ENCODE measurements at places on chromosomes 5 and 9.
A peak's percentile ranks its signal among the peaks of the same experiment; 100 is the strongest.

DNA sequence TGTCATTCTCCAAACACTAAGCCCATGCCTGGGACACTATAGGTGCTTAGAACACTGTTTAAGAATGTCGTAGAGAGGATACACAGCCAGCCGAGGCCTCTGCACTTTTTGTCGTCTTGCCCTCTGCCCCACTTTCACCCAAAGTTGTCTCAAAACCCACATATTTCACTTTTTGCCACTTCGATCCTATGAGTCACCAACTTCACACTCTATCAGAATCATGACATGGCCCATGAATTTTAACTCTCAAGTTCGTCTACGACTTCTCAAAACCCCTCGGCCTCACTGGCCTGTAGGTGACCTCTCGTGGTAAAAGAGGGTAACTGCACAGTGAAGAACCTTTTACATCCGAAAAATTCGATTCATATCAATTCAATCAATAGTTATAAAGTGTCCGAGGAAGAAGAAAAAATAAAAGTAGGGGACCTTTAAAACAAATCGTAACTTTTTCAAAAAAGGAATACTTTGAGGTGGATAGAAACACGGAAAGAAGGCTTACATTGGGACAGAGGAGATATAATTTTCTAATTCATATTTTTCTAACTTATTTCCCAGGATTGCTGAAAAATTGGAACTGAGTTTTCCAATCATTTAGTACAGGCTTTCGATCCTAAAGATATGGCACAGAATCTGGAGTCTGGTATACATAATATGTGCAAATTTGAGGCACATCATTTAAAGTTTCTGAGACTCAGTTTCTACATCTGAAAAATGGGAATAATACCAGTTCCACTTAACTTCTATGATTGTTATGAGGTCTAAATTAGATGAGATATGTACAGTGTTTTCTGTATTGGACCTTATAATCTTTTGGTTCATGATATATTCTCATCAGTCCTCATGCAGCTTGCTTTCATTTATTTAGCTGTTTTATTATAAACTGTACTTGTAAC lies 122.6 kb downstream of the APBA1 start:
- peak; percentile 61 for DNase-seq

- DNase-seq = no peak
Observed at GRCh38 chr5:20224966-20225365, 237.0 kb upstream of the CDH18 start.

DNA sequence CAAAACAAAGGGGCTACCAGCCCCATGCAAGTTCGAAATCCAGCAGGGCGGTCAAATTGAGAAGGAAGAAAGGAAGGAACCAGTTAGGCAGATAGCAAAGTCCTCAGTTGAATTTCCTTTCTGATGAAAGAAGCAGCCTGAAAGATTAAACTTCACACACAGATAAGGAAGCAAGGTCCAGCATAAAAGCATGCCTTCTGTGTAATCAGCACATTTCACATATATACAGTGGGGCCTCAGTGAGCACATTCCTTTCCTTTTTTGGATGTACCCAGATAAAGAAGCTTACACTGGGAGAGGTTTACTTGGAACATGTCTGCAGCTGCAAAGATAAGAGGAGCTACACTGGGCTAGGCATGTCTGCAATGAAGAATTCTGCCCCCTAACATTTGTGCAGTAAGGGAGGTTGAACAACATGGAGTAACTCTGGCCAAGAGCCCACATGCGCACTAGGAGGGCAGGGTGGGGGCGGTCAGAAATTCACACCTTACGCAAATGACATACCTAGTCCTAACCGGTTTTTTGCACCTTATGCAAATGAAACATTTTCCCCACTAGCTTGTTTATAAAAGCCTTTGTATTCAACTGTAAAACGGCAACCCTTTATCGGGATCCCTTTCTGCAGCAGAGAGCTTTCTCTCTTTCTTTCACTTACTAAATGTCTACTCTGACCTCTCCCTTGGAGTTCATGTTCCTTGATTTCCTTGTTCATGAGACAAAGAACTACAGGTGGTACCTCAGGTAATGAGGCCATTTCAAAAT lies 149.7 kb upstream of the FBXL17 start:
- DNase-seq = no peak

DNA sequence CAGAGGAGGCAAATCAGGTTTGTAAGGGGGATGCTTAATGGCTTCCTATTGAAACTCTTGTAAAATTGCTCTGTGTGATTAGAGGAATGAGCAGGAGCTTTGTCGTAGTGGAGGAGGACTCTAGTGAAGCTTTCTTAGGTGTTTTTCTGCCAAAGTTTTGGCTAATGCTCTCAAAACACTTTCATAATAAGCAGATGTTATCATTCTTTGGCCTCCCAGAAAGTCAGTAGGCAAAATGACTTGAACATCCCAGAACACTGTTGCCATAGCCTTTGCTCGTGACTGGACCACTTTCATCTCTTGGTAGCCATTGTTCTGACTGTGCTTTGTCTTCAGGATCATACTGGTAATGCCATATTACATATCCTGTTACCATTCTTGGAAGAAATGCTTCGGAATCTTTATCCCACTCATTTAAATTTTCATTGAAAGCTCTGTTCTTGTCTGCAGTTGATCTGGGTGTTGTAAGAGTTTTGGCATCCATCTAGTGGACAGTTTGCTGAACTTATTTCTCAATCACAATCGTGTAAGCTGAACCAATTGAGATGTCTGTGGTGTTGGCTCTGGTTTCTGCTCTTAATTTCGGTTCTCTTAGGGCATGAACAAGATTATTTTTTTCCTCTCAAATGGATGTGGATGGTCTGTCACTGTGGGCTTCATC lies 187.6 kb downstream of the COMMD10 start:
- peak; percentile 8 for DNase-seq

GRCh38 chr9:114897196-114897595 lies 33.2 kb downstream of the TNFSF8 start:
- DNase-seq = no peak

DNA sequence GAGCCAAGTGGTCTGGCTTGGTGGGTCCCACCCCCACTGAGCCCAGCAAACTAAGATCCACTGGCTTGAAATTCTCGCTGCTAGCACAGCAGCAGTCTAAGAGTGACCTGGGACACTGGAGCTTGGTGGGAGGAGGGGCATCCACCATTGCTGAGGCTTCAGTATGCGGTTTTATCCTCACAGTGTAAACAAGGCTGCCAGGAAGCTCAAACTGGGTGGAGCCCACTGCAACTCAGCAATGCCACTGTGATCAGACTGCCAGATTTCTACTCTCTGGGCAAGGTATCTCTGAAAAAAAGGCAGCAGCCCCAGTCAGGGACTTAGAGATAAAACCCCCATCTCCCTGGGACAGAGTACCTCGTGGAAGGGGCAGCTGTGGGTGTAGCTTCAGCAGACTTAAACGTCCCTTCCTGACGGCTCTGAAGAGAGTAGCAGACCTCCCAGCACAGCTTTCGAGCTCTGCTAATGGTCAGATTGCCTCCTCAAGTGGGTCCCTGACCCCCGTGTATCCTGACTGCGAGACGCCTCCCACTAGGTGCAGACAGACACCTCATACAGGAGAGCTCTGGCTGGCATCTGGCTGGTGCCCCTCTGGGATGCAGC lies 18.2 kb upstream of the STK32A start:
- DNase-seq = no peak

DNA sequence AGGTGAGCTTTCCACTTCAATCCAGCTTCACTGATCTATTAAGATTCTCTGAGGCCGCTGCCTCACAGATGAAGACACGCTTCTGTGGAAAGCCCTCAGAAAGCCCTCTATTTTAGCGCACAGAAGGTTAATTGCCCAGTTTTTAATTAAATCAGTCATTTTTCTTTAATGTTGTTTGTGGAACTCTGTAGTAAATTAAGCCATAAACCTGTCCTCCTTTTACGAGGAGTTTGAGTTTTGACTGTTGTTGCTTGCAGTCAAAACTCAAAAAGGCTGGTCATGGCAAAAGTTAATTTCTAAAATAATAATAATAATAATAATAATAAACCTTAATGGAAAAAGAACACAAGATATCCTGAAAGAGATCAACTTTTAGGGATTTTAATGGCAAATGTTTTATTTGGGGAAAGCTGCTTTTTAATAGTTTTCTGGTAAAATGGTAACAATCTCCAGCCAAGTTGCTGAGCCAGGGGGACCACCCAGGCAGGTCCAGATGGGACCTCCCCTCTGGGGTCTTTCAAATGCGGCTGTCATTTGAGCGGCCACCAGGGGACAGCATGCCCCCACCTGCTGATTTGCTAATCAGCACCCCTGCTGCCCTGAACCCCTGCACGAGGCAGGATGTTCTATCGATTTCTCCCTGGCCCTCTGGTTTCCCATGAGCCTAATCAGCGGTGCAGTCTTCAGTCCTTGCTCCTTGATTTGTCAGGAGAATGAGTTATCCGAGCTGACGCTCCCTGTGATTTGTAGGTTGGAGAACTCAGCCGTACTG lies 247.2 kb downstream of the FSTL4 start:
- no peak for DNase-seq

DNA sequence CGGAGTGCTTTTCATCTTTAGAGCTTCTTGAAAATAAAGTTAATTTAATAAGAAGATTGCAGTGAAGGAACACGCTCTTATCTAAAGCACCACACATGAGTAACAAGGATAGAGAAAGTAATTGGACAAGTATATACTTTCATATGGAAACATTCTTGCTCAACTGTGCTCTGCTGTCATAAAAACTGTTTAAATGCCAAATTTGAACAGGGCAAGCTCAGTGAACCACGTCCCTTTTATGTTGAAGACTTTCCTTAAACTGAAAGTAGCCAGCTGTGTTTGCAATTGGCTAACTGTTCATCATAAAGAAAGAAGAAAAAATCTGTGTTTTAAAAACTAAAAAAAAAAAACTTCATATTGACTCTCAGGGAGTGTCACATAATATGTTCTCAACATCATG lies 1610.7 kb upstream of the C9orf72 start:
- DNase-seq = no peak

DNA sequence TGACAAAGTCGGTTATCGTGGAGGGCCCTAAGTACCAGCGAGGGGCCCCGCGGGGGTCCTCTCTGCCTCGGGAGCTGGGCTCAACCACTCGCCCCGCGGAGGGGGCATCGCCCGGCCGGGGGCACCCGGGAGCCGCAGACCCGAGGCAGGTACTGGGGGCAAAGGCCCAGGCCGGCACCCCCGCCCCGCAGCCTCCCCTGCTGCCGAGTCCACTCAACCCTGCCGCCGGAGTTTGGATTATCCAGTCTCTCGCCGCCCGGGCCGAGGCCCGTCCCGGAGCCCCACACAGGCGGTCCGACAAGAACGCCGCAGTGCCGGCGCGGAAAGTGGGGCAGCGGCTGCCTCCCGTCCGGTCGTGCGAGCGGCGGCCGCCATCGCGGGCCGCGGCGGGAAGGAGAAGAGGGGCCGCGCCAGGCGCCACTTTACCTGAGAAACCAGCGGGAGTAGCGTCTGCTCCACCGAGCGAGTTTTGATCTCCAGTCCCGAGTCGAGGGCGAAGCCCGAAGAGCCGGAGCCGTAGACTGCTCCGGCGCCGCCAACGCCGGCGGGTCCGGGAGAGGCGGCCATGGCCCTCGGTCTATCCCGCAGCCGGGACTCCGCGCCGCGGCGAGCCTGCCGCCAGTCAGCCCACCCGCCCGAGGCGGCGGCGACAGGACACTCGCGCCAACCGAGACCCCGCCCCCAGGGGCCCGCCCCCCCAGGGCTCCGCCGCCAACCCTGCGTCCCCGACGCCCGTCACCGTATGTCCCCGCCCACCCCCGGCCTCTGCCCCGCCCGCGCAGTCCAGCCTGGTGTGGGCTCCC lies at the start of gene CTNNAL1:
TSS of gene CTNNAL1 (minus strand) at position 624 of the 803 bp plus-strand sequence. CDS start at position 567, 57 bp downstream.
- DNase-seq = peak; percentile 86
